T1000 (cell line): ENCODE measurements at places on chromosomes 4 and X.

DNA sequence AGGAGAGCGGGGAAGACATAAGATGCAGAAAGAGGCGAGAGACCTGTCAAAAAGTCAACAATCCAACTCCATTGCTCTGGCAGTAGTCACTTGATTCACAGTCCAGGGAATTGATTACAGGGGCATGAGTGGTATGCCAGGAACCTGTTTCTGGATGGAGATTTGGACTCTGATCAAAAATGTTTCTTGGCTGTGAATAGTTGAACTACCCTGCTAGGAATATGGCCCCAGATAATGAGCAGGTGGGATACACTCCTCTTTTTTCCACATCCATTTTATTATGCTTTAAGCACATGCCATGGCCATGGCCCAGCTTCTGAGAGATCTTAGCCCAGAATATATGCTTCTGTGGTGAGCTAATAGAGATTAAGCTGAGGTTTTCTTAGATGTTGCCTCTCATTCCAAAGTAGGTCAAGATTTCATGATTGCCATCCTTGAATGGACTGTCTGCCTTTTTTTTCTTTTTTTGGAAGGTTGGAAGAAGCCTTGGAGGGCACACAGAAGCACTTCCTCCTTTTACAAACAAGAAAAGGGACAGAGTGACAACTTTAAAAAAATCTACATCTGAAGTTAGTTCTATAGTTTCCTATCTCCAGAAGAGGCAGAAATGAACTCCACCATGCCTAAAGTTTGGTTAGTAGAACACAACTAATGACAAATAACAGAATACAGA is 121.9 kb downstream of the KIT start:
- DNase-seq = no peak

DNA sequence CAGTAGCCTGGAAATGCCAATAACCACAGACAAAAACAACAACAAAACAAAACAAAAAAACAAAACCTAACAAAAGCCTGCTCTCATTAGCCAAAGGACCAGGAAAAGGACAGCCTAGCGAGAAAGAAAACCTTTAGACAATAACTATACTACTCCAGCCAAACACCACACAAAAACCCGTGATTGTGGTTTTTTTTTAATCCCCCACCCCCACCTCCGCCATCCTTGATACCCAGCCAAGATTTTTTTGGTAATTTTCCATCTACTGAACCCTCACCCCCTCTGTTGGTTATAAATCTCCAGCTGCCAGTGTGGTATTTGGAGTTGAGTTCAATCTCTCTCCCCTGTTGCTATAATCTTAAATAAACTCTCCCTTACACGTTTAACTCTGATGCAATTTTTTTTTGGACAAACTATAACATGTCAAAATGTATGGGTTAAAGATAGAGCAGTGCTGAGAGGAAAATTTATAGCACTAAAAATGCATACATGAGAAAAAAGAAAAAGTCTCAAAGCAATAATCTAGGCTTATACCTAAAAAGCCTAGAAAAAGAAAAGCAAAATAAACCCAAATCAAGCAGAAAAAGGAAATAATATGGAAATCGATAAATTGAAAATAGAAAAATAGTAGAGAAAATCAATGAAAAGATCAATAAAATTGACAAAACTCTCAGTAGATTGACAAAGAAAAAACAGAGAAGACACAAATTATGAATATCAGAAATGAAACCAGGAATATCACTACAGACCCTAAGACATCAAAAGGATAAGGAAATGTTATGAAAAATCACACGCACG is 83.7 kb downstream of the NAT8L start:
- DNase-seq = no peak

- DNase-seq = no peak
These were observed 26.6 kb upstream of the ZXDB start for GRCh38 chrX:57565198-57565597.

- DNase-seq = no peak
These were observed 6.5 kb upstream of the NUDT6 start for GRCh38 chr4:122928930-122929329.

DNA sequence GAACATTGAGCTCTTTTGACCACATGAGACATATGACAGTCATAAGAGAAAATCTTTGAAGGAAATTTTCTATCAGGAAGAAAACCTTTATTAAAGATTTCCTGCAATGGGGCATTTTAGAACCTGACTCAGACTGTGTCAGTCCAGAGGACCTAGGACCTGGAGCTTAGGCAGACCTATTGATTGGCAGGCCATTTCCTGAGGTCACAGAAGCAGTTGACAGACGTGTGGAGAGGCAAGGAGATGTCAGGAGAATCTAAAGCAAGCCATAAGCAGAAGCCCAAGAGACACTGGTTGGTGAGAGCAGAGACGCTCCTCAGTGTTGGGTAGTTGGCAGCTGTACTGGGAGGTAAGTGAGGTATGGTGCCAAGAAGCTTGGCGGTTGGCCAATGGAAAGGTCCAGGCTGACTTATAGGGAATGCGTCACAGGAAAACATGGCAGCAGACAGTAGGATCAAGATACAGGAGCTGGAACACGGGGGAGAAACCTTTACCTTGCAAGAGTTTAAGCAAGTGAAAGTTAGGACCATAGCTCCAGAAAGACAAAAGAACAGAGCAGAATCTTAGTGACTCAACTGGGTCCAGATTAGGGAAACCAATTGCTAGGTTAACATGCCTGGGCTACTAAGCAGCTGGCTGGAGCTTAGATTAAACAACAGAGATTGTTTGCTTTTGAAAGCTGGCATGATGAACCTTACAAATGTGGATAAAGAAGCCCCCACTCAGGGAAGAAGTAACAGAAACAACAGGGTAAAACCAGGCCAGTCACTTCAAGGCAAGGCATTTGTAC is 18.6 kb downstream of the PALLD start:
- DNase-seq = no peak

GRCh38 chr4:7964890-7965662 is 25.4 kb upstream of the AFAP1 start:
- no peak for DNase-seq

- DNase-seq = no peak
These were observed 36.5 kb downstream of the TBC1D9 start for GRCh38 chr4:140719686-140720085.

DNA sequence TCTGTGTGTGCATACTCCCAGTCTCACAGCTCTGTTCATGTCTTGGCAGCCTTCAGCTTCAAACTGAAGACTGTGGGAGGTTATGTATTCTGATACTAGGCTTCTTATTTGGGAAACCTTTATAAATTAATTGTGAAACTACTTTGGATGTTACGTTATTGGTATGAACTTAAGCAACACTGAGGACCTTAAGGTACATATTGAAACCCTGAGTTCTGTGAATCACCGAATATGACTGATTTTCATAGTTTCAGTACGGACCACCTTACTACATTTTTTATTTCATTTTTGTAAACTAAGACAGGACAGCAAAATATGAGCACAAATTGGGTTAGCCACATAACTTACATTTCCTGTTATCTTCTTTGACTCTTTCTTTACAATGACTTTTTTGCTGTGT is 498.4 kb downstream of the PDGFC start:
- no peak for DNase-seq

DNA sequence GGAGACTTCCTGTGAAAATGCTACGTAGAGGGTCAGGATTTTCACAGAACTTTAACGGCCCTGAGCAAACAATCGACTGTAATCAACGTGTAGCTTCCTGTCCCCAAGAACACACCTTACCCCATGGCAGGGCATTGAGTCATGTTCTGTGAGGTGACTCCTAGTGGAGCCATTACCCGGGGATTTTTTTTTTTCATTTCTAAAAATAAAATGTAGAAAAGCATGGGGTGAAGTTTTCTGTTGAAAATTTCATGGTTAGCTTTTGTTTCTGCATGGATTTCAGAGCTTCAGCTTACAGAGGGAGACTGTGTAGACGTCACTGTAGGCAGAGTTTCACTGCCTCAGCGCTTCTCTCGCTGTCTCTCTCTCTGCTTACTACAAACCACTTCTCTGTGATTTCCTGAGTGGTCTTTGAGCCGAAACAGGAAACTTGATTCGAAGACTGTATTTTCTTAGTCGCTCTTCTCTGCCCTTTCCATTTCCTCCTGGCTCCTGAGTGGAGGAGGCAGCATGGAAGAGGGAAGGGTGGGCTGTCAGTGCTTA is 111.7 kb downstream of the NFKB1 start:
- no peak for DNase-seq

DNA sequence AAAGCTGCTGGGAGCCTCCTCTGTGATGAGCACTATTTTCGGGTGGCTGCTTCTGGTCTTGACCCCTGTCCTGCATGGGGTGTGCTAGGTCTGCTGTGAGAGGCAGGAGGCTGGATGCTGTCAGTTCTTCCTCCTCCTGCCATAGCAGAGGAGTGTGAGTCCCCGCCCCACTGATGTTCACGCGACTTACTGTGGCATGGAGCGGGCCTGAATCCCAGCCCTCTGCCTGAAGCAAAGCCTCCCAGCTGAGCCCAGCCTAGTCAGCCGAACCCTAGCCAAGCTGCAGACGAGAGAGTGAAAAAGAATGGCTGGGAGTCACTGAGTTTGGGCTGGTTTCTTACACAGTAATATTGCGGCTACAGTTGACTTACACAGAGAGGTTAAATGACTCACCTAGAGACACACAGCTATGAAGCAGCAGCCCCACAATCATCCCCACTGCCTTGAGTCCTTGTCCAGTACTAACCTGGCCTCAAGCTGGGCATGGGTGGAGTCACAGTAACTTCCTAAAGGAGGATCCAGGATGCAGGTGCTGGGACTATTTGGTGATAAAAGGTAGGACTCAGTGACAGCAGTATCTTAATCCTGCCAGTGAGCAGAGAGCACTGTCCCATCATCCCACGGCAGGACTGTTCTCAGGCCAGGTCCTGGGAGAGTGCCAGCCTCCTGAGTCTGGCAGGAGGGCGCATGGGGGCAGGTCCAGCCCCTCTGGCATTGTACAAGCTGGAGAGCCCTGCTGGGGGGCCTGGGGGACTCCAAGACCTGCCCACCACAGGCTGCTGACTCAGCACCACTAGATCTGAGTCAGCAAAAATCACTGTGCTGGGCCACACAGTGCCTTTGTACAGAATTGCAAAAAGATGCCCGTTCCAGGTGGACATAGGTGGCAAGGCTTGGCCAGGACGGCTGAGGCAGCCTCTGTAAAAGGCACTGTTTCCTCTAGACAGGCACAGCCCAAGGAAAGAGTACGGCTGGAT is 60.4 kb upstream of the CRMP1 start:
- no peak for DNase-seq

DNA sequence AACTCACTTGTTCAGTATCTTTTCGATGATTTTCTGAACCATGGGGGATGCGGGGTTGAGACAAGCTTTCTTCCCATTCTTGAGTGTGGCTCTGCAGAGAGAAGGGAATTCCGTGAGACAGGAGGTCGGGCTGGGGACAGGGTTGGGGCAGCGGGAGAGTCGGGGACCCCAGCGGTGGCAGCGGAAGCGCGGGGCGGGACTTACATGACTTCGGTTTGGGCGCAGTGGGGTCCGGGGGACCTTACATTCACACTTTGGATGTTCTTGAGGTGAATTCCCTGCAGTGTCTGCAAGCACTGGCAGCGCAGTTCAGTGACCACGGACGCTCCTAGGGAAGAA is 434 bp downstream of the CXCL3 start:
- DNase-seq = no peak

DNA sequence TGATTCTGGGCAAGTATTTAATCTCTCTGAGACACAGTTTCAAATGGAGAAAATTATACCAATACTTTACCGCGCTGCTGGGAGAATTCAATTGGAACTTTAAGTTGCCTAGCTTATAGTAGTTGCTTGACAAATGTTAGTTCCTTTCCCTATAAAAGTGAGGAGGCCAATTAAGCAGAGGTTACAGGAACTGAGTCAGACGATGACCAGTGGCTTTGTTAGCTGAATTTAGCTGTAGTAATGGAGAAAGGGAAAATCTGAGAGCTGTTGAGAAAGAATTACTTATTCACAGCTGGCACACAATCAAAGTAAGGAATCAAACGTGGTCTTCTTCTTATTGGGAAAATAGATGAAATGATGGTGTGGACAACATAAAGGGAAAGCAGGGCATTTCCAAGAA is 29.6 kb downstream of the SMARCA1 start:
- DNase-seq = no peak

DNA sequence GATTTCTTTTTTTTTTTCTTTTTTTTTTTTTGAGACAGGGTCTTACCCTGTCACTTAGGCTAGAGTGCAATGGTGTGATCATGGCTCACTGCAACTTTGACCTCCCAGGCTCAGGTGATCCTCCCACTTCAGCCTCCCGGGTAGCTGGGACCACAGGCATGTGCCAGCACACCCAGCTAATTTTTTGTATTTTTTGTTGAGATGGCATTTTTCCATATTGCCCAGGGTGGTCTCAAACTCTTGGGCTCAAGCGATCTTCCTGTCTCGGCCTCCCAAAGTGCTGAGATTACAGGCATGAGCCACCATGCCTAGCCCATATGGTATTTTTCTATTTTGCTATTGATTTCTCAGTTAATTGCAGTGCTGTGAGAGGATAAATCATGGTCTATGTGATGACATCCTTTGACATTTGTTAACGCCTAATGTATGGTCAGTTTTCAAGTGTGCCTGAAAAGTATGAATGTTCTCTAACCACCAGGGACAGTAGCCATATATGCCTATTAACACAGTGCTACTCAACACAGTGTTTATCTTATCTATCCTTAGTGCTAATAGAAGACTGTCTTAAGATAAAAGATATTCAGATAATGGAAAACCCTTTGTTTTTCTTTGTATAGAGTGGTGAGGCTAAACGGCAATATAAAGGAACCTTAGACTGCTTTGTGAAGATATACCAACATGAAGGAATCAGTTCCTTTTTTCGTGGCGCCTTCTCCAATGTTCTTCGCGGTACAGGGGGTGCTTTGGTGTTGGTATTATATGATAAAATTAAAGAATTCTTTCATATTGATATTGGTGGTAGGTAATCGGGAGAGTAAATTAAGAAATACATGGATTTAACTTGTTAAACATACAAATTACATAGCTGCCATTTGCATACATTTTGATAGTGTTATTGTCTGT is 9.1 kb upstream of the HSPA4L start:
- DNase-seq = no peak
